Liver (tissue), 10 donors: ENCODE measurements at places on chromosomes 13 and 19. TPM values are rescaled to one million over a fixed set of nuclear protein-coding genes. Genes with fewer than 3 reads are reported as not detected.

ZNF835 gene
- 1.2 TPM for total RNA-seq

PTGER1 gene
- 0.42 TPM for total RNA-seq

ZNF681 gene
- 2.8 TPM for total RNA-seq

SLC1A6 gene
- total RNA-seq: not detected

MTUS2 gene
- total RNA-seq: 0.25 TPM

DNA sequence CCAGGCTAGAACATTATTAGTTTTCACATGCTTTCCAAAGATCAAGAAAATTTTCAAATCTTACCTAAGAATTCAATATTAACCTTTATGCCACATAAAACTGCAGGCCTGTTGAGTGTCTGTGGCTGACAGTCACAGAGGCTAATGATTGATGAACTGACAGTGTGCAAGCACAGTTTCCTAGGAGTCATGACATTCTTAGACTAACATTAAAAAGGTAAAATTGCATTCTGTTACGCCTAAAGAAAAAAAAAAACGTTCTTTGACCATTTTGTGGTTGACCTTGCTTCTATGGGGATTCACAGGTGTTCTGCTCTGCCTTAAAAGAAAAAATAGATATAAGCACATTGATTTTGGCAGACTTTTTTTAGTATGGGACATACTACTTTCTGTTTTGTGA, 1776.2 kb downstream of the PCDH9 start:
- no peak for DNase-seq

GRCh38 chr13:109630271-109630670, 156.1 kb downstream of the IRS2 start:
- DNase-seq: no peak

DNA sequence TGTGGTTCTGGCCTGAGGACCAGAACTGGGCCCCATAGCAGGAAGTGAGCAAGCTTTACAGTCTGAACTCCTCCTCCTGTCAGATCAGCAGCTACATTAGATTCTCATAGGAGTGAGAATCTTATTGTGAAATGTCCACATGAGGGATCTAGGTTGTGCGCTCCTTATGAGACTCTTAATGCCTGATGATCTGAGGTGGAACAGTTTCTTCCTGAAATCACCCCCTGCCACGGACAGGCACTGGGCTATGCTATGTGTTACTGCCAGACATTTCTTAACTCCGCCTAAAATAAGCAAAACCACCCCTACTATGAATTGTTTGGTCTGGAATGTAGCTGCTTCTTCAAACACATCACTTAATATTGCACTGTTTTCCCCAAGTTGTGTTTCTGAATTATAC, 4.6 kb downstream of the FBXL3 start:
- no peak for DNase-seq

GRCh38 chr13:23822252-23822824, 66.9 kb downstream of the MIPEP start:
- DNase-seq: no peak

DNA sequence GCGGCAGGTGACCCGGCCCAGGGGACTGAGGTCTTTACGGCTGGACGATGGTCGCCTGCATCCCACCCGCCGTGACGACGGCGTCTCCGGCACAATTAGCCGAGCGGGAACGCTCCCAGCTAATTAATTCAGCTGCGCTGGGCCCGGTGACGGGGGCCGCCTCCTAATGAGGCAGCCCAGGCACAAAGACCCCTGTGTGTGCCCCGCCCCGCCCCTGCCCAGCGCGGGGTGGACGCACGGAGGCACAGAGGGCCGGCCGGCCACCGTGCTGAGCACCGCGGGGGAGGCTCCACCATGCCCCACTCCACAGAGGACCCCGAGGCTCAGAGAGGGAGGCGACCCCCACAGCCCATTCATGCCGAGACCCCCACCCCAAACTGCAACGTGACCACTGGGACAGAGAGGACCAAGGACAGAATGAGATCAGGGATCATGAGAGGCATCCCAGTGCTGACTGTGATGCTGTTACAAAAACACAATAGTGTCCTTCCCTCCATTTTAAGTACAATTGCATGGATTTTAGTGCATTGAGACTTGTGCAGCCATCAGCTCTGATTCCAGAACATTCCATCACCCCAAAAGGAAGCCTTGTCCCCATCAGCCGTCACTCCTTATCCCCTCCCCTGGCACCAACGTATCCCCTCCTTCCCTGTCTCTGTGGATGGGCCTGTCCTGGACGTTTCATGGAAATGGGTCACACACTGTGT, 17.0 kb downstream of the EFNA2 start:
- DNase-seq: no peak
